H1 (cell line): ENCODE measurements at places on chromosomes 3 and 15.

GRCh38 chr3:146783446-146783845 lies 178.3 kb upstream of the PLSCR5 start:
- no peak for DNase-seq

- no peak for DNase-seq
These were observed 28.0 kb downstream of the PPARG start for GRCh38 chr3:12316729-12317351.

DNA sequence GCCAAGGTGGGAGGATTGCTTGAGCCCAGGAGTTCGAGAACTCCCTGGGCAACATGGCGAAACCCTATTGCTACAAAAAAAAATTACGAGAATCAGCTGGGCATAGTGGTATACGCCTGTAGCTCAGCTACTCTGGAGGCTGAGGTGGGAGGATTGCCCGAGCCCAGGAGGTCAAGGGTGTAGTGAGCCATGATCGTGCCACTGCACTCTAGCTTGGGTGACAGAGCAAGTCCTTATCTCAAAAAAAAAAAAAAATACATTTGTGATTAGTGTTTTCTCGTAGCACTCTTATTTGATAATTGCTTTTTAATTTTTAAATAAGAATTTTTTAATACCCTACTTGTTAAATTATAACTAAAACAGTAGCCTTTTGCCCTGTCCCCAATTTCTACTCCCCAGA lies 18.4 kb downstream of the IREB2 start:
- DNase-seq: no peak

GRCh38 chr3:46413951-46414350 lies 6.9 kb downstream of the CCRL2 start:
- DNase-seq: no peak

- no peak for DNase-seq
These were observed 130.3 kb downstream of the MDFIC2 start for GRCh38 chr3:70182166-70182565.

- DNase-seq: no peak
These were observed 34.3 kb upstream of the CEMIP start for GRCh38 chr15:80744826-80745225.

DNA sequence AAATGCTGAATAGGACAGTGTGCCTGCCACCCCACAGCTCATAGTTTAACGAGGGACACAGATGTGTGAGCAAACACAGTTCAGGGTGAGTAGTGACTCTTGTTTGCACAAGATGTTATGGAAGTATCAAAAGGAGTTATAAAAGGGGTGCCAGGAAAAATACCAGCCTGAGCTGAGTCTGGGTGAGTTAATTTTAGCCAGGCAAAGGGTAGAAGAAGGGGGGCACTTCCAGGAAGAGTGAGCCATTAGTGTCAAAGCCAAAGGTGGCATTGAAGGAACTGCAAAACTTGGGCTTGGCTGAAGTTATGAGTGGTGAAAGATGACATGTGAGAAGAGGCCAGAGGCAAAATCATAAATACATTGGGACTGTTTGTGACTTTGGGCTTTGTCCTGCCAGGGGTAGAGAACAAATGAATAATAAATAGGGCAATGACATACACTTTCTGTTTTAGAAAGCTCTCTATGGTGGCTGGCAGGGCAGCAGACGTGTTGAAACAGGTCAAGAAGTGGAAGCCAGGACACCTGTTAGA lies 1.9 kb upstream of the SPPL2A start:
- no peak for DNase-seq

GRCh38 chr15:34147371-34148140 lies 45.7 kb downstream of the PGBD4 start:
- no peak for DNase-seq

DNA sequence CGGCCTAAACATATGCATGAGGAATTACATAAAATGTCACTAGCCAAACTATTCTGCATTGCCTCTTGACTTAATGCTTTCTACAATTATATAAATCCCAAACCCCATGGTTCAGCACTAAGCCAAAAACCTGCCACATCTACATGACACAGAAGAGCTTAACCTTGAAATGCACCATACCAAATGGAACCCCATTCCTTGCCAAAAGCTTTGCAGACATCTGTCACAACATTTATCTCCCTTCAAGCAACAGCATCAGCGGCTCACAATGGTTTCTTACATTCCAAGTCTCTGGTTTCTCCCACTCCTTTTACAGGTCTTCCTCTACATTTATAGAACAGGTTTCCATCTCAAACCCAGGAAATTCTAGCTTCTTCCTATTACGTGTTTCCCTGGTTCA lies 58.4 kb upstream of the GYG1 start:
- no peak for DNase-seq

DNA sequence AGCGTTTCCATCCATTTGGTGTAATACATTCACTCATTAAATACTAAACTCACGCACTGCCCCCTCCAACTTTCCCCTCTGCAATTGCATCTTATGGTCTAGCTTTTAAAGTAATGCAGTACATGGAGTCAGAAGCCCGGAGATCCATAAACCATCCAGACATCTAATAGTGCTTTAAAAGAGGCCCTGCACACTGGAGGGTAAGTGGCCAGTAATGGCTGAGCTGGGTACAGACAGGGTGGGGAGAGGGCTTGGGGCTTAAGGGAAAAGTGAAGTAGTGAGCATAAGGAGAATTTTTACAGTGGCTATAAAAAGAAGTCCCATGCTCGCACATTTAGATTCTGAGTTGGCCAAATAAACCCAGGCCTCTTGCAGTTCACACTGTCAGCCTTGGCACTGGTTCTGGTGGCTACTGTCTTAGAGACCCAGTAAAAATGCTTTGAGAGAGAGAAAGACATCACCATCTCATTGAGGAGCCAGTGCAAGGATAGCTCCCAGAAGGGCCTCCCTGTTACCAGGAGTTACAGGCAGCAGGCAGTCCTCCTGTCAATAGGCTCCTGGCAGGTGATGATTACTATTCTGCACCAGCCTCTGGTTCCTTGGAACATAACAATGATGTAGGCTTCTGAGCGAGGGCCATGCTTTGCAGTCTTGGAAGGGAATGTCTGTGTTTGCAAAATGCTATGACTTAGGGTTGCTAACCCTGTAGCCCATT lies 112.6 kb upstream of the NEO1 start:
- no peak for DNase-seq

DNA sequence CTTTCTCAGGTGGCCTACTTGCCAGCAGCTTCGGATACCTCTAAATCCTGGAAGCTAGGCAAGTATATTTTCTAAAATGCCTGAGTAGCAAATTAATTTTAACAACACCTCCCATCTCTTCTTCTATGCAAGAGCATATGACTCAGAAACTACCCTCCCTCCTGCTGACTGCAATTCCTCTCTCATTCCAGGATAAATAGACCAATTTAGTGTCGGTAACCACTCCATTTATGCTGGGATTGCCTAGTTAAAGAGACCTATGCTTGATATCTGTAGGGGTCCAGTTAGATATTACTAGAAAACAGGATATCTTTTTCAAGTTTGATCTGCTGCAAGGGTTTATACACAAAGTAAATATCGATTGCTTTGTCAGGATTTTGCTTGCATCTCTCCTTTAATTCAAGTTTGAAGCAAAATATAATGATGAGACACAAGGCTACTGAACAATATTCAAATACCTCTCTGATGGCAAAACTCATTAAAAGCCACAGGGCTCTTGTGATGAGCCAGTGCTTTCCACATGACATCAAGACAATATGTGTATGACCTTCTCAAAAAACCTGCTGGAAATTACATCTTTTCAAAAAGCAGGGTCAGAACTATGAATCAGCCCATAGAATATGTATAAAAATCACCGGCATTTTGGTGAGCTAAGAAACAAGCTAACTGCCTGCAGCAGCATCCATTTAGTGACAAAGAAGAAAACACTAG lies 491.6 kb upstream of the NECTIN3 start:
- DNase-seq: no peak

- no peak for DNase-seq
These were observed 235.3 kb upstream of the MME start for GRCh38 chr3:154844863-154845262.

DNA sequence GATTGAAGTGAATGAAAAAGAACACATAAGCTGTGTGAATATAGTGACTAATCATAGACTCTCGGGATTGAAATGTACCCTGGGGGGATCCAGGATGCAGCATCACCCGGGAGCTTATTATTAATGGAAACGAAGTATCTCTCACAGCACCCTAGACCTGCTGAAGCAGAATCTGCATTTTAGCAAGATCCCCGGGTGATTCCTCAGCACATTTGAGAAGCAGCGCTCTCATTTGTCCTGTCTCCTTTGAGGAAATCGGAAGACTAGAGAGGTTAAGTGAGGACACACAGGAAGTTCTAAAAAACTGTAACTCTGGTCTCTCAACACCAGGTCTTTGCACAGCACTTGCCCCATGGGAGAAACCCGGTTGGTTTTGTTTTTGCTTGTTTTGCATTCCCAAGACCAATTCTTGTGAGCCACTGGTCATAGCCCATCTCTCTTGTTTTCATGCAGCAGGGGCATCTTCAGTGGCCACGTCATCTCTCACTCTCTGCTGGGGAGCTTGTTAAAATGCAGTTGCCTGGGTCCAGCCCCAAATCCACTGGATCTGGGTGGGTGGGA lies 30.2 kb downstream of the ZNF710 start:
- no peak for DNase-seq

GRCh38 chr15:25433118-25433865 lies 5.5 kb downstream of the UBE3A start:
- DNase-seq: no peak

- DNase-seq: no peak
These were observed 59.9 kb upstream of the CHRM5 start for GRCh38 chr15:33908406-33908805.

DNA sequence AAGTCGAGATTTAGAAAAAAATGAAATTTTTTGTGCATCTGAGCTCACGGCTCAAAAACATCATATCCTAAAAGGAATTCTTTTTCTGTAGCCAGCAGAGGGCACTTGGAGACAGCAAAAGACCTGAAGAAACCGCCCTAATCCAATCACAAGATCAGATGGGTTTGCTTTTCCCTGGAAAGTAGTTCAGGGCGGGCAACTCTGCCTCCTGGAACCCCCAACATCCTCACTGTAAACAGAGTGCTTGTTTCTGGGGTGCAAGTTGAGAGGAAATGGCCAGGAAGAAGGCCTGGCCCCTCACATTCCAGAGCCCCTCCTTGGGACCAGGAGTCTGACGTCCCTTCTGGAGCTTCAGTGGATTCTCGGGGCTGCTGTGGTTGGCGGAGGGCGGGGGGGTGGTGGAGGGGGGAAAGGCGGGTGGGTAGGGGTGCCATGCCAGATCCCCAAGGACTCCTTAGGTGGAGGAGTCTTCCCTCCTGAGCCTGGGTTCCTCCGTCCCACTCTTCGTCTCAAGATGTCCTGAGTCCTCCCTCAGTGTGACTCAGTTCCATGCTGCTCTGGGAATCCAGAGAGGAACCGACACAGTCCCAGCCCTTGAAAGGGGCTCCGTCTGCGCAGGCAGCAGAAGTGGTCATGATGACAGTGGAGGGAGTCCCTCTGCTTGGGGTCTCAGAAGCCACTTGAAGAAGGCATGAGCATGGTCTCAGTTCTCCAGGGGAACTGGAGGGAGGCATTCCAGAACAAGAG lies 35.9 kb downstream of the CCK start:
- no peak for DNase-seq

DNA sequence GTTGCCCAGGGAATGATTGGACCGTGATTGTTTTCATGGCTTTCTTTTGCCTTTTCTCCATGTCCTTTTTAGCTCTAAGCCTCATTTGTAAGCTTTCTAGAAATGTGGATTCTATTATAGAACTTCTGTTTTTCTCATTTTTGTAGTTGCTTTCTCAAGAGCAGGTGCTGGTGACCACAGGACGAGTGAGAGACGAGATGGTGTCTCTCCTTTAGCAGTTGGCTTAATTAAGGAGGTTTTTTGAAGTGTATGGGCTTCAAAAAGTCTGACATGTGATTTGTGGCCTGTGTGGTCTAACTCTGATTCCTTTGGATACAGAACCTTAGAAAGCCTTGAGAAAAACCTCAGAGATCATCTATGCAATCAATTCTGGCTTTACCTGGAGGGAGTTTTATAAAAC lies 292.8 kb downstream of the LPP start:
- no peak for DNase-seq

DNA sequence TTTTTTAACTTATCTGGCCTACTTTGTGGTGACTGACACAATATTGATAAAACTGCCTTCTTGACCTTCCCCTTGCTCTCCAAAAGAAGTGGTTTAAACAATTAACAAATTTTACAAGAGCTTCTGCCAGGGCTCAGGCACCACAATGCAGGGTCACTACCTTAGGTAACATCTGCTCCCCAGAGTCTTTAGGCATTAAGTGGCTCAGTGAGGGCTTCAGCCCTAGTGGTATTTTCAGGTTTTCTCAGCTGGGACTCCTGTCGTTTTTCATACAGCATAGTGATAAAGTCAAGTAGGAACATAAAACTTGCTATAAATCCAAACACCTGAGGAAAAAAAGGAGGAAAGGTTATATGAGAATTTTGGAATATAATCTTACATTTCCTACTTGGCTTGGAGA lies 18.9 kb downstream of the CMTM6 start:
- DNase-seq: no peak

DNA sequence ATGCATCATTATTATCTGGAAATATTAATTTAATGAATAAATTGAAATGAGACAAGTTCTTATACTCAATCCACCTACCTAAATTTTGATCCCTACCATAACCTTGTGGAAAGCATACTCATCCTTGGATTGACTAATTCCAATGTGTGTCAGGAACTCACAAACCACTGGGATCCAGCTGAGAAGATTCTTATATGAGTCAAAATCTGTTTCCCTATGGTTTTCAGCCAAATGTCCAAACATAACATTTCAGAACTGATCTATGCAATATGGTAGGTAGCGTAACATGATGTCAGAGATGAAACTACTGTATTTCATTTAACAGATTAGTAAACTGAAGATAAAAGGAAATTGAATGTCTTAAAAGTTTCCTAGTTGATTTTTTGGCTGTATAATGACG lies 250.0 kb downstream of the PLOD2 start:
- no peak for DNase-seq

- DNase-seq: no peak
These were observed 241.8 kb downstream of the FOXP1 start for GRCh38 chr3:71341721-71342120.

DNA sequence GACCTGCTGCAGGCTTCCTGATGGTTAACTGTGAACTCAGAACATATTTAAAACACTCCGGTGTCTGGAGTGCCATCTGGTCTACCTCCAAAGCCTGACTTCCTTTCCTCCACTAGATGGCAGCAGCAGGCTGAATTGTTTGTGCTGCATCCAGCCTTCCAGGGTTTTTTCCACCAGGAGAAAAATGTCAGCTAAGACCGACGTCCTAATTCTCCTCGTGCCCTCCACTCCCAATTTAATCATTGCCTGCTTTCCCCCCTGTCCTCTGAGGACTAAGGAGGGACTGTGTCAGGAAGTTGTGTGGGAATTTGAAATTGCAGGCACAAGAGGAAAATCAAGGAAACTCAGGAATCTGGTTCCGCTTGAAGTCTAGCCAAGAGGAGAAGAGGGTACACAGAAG lies 165.2 kb upstream of the UMPS start:
- DNase-seq: peak; percentile 87

- no peak for DNase-seq
These were observed 107.6 kb upstream of the SEMA6D start for GRCh38 chr15:47609693-47610092.

- DNase-seq: no peak
These were observed 25.0 kb downstream of the MEX3B start for GRCh38 chr15:82020625-82021394.
